ENCODE measurements at places on chromosomes 5 and 9.

- no peaks in the 10 kb centered on the region for H3K27me3 ChIP-seq
- no peak overlapping the region for H3K4me3 ChIP-seq
- H3K27ac ChIP-seq: no peak overlapping the region
These were observed 8.6 kb downstream of the GPR151 start for GRCh38 chr5:146507428-146507827.

- no peak for DNase-seq
- no peaks in the 10 kb centered on the region for H3K36me3 ChIP-seq
- H3K4me1 ChIP-seq: no peaks in the 10 kb centered on the region
- H3K4me3 ChIP-seq: no peak overlapping the region
These were observed 12.2 kb downstream of the AFAP1L1 start for GRCh38 chr5:149283626-149284480.

DNA sequence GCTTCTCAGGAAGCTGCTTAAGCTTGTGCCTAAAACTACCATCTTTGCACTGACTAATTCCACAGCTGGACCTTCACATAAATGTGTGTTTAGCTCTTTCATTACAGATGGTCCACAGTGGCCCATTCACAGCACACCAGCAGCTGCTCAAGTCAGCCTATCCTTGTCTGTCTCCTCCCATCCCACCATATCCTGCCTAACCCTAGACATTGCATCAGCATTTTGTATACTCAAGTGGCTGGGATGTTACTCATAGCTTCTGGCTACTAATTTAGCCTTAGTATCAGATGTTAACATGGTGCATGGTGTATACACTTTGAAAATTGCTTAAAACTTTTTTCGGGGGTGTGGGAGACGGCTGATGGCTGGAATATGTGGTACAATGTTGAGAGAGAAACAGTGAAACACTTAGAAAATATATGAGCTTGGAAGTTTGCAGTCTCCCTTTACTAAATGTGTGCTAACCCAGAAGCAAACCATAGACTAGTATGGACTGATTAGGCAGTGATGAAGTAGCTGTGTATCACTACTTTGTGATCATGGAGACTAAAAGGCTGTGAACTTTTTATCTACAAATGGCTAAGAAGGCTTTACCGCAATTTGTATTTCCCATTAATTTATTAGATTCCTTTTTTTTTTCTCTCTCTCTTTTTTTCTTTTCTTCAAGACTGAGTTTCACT lies 83.1 kb downstream of the JMY start:
- peaks cover 21% of the 10 kb centered on the region for H3K36me3 ChIP-seq
- no peak overlapping the region for H3K4me3 ChIP-seq
- H3K27ac ChIP-seq: no peak overlapping the region
- H3K27me3 ChIP-seq: no peaks in the 10 kb centered on the region
- DNase-seq: no peak

GRCh38 chr5:147752666-147753290 lies 29.8 kb downstream of the JAKMIP2 start:
- no peaks in the 10 kb centered on the region for H3K36me3 ChIP-seq
- H3K4me3 ChIP-seq: no peak overlapping the region
- no peaks in the 10 kb centered on the region for H3K4me1 ChIP-seq
- no peak overlapping the region for H3K27ac ChIP-seq

DNA sequence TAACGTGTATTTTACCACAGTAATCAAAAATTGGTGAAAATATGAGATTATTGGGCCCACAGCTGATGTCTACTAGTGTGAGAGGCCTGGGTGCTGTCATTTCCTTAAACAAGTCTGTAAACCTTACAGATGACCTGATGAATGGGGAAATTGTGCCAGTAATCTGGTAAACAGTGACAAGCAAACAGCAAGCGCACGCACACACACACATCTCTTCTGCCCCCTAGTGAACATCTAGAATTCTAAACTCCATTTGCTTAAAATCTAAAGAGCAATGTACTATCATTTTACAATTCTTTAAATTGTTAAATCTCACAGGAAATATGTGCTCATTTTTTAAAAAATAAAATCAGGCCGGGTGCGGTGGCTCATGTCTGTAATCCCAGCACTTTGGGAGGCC lies 7.5 kb upstream of the RAPGEF1 start:
- no peaks in the 10 kb centered on the region for H3K36me3 ChIP-seq
- H3K27me3 ChIP-seq: no peaks in the 10 kb centered on the region
- DNase-seq: no peak
- no peaks in the 10 kb centered on the region for H3K4me1 ChIP-seq
- H3K27ac ChIP-seq: no peak overlapping the region

DNA sequence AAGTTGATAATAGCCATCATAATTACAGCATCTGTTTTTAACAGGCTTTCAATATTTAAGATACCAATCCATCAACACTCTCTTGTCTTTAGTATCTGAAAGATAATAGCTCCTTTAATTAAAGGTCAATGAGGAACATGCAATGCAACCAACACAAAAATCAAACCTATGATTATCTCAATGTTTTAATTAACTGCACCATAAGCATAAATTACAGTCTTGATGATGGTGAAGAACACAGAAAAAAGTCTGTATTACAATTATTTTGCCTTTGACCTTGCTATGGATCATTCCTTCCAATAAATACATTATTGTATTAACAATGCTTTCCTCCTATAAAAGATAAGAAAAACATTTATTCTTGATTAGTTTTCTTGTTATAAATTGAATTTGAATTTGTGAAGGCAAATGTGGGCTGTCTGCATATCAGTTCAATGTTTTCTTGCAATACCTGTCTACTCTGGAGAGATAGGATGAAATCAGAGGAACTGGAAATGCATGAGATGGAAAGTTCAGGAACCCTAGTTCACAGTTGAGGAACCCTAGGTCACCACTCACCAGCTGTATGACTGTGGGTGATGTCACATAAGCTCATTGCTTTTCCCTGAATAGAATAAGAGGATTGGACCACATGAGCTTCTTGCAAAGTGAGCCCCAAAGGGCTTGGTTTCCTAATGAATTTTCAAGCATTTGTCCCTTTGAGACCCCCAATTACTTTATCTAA lies 58.5 kb upstream of the ANXA1 start:
- H3K4me1 ChIP-seq: no peaks in the 10 kb centered on the region
- H3K36me3 ChIP-seq: no peaks in the 10 kb centered on the region
- no peak overlapping the region for H3K4me3 ChIP-seq
- H3K27me3 ChIP-seq: no peaks in the 10 kb centered on the region
- DNase-seq: no peak

DNA sequence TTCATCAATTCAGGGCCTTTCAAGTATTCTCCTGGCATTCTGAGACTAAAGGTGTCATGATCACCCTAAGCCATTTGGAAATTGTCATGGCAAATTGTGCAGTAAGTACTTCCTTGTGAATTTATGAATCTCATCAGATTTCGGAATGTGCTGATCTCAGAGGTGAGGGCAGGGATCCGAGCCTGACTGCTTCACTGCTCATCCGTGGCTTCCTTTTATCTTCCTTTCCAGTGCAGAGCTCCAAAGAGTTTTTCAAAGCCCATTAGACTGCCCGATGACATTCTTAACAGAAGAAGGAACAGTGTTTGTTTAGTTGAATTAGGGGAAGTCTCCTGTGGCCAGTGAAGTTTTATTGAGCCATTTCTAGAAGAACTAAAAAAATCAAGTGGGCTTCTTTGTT lies 182.8 kb upstream of the GDNF start:
- H3K27me3 ChIP-seq: no peaks in the 10 kb centered on the region
- no peak overlapping the region for H3K4me3 ChIP-seq
- DNase-seq: no peak
- H3K27ac ChIP-seq: no peak overlapping the region
- H3K36me3 ChIP-seq: no peaks in the 10 kb centered on the region
- H3K4me1 ChIP-seq: no peaks in the 10 kb centered on the region

DNA sequence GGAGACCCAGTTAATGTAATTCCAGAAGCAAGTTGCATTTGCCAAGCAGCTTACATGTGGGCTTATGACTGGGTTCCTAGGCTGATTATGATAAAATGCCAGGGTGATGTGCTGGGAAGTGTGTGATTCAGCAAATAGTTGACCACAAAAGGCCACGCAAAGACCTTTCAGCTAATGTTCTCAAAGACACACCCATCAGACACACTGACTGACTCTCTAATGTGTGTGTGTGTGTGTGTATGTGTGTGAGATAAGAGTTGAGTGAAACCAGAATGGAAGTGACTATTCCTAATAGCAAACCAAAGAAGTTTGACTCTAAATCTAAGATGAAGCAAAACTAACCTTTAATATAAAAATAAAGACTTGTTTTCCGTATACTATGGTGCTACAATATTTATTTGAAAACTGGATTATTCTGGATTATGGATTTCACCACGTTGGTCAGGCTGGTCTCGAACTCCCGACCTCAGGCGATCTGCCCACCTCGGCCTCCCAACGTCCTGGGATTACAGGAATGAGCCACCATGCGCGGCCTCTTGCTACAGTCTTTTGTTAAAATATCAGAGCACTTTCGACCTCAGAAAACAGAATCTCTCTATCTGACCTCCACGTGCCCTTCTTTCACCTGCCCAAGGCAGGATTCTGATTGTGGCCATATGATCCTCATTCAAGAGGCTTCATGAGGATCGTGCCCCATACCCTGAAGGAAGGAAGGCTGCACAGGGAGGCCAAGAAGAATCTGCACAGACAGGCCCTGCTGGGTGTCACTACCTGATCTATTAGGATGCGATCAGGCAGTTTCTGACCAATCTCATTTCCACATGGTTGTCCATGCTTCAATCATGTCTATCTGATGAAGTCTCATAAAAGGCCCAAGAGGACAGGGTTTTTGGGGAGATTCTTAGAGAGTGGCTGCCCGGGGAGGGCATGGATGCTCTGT lies 75.6 kb downstream of the USP20 start:
- H3K27me3 ChIP-seq: no peaks in the 10 kb centered on the region
- peak; percentile 73 for DNase-seq
- no peak overlapping the region for H3K27ac ChIP-seq
- H3K36me3 ChIP-seq: peaks cover 30% of the 10 kb centered on the region

Measured in ascending aorta (tissue), 2 donors.